ENCODE measurements at places on chromosomes 4 and X.

- DNase-seq: no peak
Measured at GRCh38 chr4:3375688-3376087, 66.1 kb upstream of the HGFAC start.

DNA sequence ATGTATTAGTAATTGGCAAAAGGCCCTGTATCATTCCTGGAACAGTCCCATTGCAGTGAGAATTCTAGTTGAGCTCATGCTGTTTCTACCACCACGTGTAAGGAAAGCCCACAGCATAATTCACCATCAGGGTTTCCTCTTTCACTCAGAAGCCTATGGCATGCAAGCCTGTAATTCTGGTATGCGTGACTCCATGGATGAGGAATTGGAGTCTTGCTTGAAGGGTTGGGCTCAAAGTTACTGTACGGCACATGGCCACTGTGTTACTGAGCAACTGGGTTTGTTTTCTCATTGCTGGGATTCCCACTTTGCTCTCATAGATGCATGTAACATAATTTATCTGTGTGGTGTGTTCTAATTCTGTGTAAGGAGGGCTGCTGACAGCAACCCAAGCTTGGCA is 132.3 kb upstream of the NR3C2 start:
- DNase-seq: no peak

DNA sequence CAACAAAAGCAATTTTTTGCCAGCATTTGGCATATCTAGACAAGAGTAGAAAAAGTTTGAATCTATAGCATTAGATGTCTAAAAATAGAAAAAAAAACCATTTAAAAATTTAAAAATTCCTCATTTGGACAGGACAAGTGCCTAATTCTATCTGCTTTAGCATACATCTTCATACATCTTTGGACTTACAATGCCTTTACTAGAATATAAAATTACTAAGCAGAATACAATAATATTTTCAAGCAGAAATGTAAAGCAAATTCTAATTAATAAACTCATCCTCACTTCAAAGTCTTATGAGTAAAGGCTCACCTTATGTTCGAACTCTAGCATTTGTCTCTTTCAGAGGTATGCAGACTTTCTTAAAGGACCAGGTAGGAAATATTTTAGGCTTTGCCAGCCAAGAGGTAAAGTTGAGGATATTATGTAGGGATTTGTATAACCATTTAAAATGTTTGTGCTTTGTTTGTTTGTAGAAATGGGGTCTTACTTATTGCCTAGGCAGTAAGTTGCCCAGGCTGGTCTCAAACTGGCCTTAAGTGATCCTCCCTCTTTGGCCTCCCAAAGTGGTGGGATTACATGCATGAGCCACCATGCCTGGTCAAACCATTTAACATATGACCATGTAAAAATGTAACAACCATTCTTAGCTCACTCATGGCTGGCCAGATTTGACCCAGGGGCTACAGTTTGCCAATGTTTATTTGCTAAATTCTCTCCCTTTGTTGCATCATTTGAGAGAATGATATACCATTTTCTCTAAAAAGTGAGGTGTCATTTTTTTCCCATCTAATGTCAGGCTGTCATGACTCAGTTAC is 29.1 kb downstream of the UGDH start:
- no peak for DNase-seq

DNA sequence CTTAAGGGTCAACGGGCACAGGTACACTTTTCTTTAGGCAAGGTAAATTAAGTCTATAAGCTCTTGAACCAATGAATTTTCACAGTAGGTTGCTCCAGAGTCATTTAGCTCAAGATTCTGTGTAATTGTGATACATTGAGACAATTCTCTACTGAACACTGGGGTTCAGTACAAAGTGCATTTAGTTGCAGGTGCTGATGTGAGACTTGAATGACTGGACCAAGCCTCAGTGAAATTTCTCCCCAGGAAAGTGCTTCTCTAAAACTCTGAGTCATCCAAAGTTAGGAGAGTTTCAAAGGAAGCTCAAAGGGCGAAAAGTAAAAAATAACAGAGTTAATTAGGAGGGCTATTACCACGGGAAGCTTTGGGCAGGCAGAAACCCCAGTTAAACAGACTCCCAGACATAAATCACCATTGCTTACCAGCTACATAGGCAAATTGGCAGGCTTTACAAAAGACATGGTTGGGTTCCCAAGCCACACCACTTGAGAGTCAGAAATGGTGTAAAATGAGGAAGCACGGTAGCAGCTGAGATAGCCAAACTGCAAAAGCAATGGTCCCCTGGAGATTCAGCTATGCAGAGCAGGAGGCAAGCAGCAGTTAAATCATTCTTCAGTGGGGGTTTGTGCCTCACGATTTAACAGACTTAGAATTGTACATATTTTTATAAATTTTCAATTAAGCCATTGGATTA is 202.6 kb downstream of the PCDH19 start:
- no peak for DNase-seq

- DNase-seq: no peak
Measured at GRCh38 chrX:151902813-151903591, 9.7 kb upstream of the MAGEA4 start.

DNA sequence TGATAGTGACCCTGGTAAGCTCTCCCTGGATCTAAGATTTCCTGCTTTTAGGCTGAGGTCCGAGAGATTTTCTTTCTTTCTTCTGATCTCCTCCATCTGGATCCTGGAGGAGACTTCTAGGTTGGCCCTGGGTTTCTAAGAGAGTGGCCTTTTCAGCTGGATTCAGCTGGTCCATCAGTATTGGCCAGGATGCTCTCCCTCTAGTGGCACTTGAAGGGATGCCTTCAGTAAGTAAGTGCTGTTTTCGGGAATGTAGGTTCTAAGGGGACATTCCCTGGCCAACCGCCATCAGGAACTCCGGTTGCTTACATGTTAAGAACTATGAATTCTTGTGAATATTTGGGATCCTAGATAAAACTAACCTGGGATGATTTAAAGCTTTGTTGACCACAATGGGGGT is 56.9 kb downstream of the SERTM2 start:
- no peak for DNase-seq

DNA sequence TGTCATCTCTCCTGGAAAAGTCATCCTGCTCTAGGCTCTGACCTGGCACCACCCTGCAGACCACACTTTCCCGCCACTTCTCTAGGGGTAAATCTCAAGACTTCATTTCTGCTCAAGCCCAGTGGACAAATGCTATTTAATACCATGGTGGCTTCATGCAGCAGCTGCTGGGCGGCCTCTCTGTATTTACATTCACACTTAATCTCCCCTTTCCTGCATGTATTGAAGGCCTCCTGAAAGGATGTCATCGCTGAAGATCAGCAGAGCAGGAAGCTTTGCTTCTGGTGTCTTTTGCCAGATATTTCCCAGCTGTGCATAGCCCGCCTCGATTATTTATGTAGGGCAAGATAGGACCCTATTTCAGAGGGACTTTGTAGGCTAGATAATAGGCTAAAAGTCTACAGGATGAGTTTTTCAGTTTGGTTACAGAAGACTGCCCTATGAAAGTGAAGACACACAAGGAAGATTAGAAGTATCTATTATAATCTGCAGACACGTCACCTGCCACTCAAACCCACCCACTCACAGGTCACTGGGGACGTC is 17.2 kb downstream of the PROM1 start:
- DNase-seq: no peak

GRCh38 chrX:118464501-118464900 is 31.1 kb upstream of the DOCK11 start:
- DNase-seq: no peak

GRCh38 chrX:9352694-9353411 is 112.0 kb upstream of the TBL1X start:
- no peak for DNase-seq

DNA sequence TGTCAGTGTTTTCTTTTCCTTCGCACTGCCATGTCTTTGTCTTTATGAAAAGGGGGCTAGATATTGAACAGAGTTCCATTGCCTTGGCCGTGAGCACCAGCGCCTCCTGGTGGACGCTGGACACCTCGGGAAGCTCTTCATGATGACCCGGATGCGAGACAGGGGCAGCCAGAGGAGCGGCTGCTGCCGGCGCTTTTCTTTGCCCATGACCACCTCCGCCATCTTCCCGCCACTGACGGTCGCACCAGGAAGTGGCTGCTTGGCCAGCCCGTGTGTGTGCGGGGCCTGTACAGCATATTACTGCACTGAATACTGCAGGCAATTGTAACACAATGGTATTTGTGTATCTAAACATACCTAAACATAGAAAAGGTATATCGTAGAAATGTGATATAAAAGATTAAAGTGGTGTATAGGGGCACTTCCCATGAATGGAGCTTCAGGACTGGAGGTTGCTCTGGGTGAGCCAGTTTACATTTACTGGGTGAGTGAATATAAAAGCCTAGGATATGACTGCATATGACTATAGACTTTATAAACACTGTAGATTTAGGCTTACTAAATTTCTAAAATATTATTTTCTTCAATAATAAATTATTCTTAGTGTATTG is 15.8 kb upstream of the GRIA2 start:
- no peak for DNase-seq

DNA sequence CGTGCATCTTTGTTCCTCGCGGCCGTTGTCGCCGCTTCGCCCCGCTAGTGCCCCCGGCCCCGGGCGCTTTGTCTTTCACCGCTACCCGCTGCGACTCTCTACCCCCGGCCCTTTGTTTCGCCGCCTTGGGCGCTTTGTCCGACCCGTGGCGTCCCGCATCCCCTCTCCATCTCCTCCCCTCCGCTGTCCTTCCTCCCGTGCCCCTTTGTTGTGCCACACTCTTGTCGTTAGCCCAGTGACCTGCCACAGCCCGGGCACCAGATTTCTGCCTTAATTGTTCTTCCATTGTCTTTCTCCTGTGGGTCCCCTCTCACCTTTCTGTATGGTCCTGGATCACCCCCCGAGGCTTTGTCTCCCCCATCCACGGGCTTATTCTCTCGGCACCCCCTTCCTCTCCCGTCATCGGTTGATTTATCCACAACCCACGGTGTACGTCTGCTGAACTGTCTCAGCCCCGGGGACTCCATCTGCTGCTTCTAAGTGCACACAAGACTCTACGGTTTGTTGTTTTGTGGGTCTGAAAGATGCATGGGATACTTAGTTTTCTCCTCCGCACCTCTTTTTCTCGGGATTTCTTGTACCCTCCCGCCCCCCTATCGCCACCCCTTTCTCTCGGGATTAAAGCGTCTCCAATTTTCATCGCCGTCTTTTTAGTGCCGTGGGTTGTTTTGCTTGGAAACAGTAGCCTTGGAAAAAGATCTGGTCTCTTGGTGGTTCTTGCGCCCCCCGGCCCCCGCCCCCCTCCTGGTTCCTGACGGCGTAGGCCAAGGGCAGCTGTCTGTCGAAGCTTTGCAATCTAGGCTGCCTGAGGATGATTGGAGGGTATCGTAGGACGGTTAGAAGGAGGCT is 783 bp downstream of the RBPJ start:
- DNase-seq: no peak

DNA sequence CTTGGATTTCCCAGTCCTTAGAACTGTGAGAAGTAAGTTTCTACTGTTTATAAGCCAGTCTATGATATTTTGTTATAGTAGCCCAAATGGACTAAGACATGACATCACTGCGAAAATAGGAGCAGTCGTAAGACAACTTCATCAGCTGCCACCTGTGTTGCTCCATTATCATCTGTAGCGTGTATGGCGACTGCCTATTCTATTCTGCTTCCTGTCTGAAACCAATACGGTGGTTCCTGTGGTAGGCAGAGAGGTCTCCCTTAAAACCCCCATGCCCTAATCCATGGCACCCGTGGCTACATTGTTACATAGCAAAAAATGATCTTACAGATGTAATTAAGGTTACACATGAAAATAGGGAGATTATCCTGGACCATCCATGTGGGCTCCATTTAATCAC is 105.4 kb upstream of the FAT1 start:
- DNase-seq: no peak

DNA sequence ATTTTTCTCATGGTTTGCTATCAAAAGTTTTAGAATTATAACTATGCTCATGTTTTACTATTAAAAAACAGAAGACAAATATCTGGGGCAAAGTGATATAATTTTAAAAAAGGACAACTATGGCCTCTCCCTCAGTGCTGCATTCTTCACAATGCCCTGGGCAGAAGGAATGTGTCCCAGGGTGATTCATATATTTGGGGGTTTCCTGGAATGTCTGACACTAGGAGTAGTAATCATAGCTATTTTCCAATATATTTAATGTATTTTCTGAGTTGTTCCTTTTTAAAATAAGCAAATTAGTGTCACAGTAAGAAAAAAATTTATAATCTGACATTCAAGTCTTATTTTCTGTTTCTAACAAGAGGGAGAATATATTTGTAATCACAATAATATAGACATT is 281.7 kb downstream of the UNC5C start:
- no peak for DNase-seq

- no peak for DNase-seq
Measured at GRCh38 chr4:150212485-150212884, 134.2 kb downstream of the DCLK2 start.

DNA sequence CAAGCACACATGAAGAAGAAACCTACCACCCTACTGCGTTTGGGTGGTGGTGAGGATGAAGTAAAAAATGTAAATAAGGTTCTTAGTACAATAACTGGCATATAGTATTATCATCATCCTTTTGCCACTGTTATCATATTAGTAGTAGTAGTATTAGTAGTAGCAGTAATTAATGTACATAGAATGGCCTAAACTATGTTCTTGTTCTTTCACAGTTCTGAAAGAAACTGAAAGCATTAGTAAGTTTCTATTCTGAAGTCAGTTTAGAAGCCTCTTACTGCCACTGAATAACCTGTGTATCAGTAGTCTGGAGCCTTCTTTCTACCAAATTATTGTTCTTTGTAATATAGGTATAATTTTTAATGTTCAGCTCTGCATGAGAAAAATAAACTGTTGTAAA is 21.0 kb downstream of the COL4A6 start:
- no peak for DNase-seq

GRCh38 chr4:86496094-86497080 is 97.7 kb upstream of the PTPN13 start:
- DNase-seq: peak; percentile 21

GRCh38 chrX:118770133-118770760 is 42.8 kb downstream of the IL13RA1 start:
- DNase-seq: no peak

DNA sequence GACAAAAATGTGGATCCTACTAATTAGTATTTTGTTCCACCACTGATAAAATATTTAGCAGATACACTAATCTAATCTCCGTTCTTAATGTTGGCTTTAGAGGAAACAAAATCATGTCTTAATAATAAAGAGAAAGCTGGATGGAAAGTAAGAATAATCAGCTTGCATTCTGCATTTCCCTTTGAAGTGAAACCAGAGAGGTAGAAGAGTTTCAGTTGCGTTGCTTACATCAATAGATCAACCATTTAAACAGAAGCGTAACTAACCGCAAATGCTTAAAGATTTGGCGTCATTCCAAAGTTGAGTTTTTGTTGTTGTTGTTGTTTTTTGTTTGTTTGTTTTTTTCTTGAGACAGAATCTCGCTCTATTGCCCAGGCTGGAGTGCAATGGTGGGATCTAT is 168.9 kb downstream of the TRIML1 start:
- no peak for DNase-seq

GRCh38 chr4:98939892-98940298 is 11.0 kb upstream of the EIF4E start:
- no peak for DNase-seq
